Stimulated activated CD4-positive, alpha-beta T cell treated with anti-CD3 and anti-CD28 coated beads, Interleukin-2, amount 100 ng/mL, for 48 hours (primary cell): ENCODE measurements at places on chromosomes 6 and 20.

GRCh38 chr6:105940990-105941389 is 145.1 kb upstream of the PRDM1 start:
- no peak for DNase-seq

- DNase-seq, result no peak
These were observed 46.8 kb downstream of the PCNA start for GRCh38 chr20:5072756-5073659.

GRCh38 chr6:169490830-169491229 is 211.0 kb downstream of the WDR27 start:
- no peak for DNase-seq

DNA sequence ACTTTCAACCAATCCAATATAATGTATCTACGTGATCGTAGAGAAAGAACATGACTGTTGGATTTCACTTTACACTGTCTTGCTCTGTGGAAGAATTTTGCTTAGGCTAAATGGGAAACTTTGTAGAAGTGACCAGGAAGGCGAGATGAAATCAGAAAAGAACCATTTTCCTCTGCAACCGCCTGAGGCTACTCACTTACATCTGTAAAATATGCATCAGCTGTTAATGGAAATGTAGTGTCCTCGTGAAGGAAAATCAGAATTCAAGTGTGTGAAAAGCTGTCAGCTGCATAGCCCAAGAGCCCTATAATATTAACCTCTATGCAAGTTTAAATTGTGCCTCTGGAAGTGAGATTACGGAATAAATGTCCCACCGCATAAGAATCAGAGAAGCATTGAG is 277.9 kb downstream of the C6orf118 start:
- DNase-seq, result no peak

GRCh38 chr6:140366991-140367390 is 992.5 kb upstream of the CITED2 start:
- no peak for DNase-seq

GRCh38 chr6:160137130-160137988 is 15.7 kb downstream of the SLC22A1 start:
- no peak for DNase-seq

DNA sequence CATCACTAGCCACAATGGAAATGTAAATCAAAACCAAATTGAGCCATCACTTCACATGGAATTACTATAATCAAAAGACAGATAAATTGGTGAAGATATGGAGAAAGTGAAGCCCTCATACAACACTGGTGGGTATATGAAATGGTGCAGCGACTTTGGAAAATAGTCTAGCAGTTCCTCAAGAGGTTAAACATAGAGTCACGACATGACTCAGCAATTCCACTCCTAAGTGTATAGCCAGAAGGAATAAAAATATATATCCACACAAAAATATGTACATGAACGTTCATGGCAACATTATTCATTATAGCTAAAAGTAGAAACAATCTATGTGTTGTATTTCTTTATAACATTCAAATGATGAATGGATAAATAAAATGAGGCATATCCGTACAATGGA is 33.1 kb upstream of the SH3BGRL2 start:
- no peak for DNase-seq

DNA sequence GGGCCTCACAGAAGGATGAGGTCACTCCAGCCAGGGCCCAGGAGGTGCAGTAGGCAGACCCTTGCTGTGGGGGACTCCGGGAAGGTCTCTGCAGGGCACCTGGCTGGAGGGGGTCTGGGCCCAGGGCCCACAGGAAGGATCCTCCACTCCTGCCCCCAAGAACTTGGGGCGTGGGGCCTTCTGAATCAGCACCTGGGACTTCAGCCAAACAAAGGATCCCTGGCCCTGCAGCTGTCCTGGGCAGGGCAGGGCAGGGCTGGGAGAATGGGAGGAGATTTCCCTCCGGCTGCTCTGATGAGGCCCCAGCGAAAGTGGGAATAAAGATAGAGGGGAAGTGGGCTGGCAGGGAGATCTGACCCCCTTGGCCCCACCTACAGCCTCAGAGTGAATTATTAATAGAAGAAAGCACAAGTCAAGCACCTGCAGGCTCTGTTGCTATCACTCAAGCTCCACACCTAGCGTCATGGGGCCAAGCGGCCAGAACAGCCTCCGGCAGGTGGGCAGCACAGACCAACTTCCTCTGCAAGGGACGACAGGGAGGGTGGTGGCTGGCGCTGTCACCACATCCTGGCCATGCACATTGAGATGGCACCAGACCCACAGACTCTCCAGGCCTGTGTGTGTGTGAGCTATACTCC is 61.6 kb upstream of the MRPS10 start:
- no peak for DNase-seq

- no peak for DNase-seq
These were observed 26.2 kb upstream of the ENPP4 start for GRCh38 chr6:46103441-46104115.

GRCh38 chr6:72619883-72620696 is 1.8 kb upstream of the KCNQ5 start:
- DNase-seq, result peak; percentile 69

DNA sequence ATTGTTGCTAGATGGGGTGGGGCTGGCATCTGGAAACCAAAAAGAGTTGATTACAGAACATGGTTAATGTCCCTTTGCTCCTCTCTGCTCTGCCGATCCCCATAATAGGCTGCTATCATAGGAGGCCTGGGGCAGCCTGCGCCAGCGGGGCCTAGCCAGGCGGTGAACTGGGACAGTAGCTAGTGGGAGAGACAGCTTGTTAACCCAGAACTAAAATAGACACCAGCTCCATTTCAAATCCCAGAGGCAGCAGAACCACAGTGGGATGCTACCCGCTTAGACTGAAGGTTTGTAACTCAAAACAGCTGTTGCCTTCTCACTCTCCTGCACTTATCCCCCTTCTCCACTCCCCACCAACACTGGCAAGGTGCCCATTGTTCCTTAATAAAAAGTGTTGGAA is 98.5 kb downstream of the SSR1 start:
- no peak for DNase-seq

GRCh38 chr6:9461188-9461587 is 953.7 kb downstream of the TFAP2A start:
- DNase-seq, result no peak

DNA sequence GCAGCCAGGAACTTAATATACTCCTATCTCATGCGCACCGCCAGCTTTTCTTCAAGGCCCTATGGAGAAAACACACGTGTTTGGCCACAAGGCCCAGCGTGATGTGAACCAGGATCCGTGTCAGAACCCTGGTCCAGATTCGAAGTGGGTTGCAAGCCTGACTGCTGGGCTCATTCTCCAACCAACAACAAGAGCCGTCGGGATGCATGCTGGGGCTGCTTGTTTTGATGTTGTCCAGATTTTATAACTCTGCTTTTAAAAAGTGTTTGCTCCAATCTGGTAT is 463 bp upstream of the SLC22A2 start:
- DNase-seq, result no peak

DNA sequence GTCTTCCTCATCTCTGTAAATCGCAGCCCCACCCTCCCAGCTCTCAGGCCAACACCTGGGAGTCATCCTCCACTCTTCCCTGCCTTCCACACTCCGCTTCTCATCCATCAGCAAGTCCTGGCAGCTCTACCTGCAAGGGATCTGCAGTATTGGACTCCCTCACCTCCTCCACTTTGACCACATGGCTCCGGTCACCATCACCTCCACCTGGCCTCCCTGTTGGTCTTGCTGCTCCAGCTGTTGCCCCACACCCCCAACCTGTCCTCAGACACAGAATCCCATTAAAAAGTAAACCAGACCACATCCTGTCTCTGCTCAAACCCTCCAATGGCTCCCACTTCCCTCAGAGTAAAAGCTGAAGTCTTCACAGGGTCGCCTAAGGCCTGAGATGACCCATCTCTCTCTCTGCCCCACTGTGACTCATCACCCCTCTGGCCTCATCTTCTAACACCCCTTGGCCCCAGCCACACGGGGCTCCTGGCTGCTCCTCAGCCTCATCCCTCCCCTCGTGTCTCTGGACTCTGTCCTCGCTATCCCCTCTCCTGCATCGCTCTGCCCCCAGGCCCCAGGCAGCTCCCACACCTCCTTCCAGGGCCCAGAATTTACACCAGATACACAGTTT is 185.1 kb upstream of the SULF2 start:
- DNase-seq, result no peak

DNA sequence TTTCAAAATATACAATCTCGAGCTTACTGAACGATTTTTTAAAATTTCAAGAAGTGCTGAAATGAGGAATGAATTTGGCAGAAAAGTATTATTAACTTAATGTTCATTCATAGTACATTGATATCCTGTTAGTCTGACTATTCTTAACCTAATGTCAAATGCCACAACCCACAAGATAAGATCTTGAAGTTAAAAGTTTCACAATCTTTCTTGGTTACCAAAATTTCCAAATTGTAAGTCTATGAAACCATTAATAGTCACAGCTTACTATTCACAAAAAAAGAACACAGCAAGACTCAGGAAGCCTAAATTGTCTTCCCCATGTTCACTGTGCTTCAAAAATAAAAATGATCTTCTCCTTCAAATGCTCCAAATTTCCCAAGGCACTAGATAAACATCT is 71.3 kb downstream of the HACE1 start:
- DNase-seq, result no peak

DNA sequence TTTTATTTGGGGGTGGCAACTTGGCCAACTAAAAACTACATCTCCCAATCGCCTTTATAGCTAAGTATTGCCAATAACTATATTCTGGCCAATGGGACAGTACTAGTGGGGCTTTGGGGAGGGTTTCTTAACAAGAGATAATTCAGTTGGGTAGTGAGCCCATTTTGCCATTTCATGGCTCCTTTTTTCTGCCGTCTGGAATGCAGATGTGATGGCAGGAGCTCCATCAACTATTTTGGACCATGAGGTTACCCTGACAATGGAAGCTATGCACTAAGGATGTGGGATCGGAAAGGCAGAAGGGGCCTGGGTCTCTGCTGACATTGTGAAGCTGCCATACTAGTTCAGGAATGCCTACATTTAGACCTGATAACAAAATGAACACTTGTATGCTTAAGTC is 67.0 kb upstream of the FOXC1 start:
- DNase-seq, result no peak

- DNase-seq, result no peak
These were observed 1.8 kb upstream of the DNPH1 start for GRCh38 chr6:43231053-43231452.

GRCh38 chr6:17315262-17315661 is 34.1 kb downstream of the RBM24 start:
- DNase-seq, result no peak
